ENCODE measurements at places on chromosomes 16 and 17.
A peak's percentile ranks its signal among the peaks of the same experiment; 100 is the strongest.

DNA sequence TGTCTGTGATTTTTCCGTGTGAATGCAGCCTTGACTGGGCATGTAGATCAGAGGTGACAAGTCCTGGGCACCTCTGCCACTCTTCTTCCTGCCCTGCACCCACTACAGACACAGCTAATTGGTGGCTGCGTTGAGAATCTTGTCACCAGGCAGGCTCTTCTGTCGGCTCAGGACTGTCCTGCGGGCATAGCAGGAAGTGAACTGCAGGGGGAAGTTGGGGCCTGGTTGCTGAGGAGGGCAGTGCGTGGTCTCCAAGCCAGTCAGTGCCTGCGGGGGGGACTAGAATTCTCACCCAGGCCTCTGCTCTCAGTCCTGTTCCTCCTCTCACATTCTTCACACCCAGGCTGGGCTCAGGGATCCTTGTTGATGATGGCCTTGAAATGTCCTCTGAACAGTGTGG is 50.5 kb downstream of the JPH3 start:
- DNase-seq, result no peak

- DNase-seq, result peak; percentile 17
Observed at GRCh38 chr17:33874617-33875060, 380.4 kb upstream of the CCL2 start.

DNA sequence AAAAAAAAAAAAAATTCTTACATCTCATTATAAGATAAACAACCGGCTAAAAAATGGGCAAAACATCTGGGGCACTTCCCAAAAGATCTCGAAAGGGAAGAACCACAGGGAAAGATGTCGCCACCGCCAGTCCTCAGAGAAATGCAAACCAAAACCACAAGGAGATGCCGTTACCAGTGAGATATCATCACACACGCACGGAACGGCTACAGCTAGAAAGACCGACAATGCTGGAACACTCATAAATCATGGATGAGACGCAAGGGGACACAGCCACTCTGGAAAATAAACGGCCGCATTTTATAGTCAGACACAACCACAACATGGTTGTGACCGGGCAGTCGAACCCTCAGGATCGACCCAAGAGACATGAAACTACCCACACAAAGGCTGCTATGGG is 24.5 kb downstream of the WDR45B start:
- no peak for DNase-seq

GRCh38 chr17:75033346-75034235 is 13.2 kb downstream of the ATP5PD start:
- DNase-seq, result peak; percentile 89

DNA sequence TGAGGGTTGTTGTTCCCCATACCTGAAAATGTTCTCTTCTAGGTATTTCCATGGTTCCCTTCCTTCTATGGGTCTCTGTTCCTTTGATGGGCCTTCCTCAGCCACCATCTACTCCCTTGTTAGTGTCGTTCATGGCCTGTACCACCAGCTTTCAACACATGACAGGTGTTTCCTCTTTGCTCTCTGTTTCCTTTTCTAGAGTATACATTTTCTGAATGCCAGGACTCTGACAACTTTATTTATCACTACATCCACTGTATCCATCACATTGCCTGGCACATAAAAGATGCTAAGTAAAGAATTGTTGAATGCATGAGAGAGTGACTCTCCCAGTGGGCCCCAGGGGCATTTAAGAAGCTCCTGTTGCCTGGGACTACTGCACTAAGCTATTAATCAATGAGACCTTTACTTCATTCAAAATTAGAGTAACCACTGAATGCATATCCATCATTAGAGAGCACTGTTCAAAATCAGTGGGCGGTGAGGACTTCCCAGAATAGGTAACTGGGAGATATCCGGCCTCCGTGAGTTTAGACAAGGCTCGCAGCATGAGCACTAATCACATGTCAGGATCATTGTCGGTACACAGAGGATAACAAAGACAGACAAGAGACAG is 255.0 kb downstream of the CBLN1 start:
- DNase-seq, result no peak

Measured in DMS153 (cell line).